IPS DF 6.9 (cell line): ENCODE measurements at places on chromosomes 12 and 14.

DNA sequence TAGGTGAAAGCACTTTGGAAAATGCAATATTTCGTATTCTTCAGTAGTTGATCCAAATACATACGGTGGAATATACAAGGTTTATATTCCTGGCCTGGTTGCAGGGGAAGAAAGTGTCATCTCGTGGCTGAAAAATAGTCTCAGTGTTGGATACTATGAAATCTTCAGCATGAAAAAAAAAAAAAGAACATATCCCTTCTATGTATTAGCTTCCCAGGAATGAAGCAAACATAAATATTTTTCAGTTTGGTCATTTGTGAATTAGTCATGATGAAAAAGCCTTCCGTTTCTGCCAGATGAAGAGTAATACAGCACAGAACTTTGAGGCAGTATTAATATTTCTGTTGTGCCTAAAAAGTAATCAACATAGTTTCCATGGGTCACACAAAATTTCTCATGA, 36.7 kb downstream of the FLRT2 start:
- H3K27me3 ChIP-seq: no peaks in the 10 kb centered on the region
- H3K4me3 ChIP-seq: no peak overlapping the region
- H3K36me3 ChIP-seq: no peaks in the 10 kb centered on the region
- peaks cover 4% of the 10 kb centered on the region for H3K4me1 ChIP-seq
- DNase-seq: no peak
- H3K27ac ChIP-seq: no peak overlapping the region

- no peaks in the 10 kb centered on the region for H3K4me1 ChIP-seq
- peak; percentile 76 for DNase-seq
- H3K27ac ChIP-seq: no peak overlapping the region
- peak overlapping the region; percentile 67; the same call in 1 of the 2 replicates for H3K4me3 ChIP-seq
- no peaks in the 10 kb centered on the region for H3K27me3 ChIP-seq
These were observed 13.3 kb upstream of the MAP3K9 start for GRCh38 chr14:70822530-70823185.

DNA sequence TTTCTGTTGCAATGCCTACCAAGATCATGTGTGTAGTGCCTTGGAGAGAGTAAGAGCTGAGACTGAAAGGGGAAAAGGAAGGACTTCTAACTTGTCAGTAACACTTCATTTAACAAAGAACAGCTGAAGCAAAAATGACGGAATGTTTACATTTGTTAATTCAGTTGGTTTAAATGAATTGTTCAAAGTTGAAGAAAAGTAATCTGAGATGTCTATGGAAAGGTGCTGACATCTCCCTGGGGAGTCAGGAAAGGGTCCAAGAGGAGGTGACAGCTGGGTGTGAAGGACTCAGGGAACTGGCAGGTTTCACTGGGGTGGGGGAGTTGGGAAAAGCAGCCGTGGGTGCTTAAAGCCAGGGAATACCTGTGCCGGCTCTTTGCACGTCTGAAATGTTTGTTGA, 7.9 kb downstream of the TMEM63C start:
- H3K27me3 ChIP-seq: no peaks in the 10 kb centered on the region
- no peak for DNase-seq
- no peaks in the 10 kb centered on the region for H3K36me3 ChIP-seq
- H3K4me1 ChIP-seq: peaks cover 2% of the 10 kb centered on the region; the same call in 1 of the 2 replicates
- no peak overlapping the region for H3K4me3 ChIP-seq

DNA sequence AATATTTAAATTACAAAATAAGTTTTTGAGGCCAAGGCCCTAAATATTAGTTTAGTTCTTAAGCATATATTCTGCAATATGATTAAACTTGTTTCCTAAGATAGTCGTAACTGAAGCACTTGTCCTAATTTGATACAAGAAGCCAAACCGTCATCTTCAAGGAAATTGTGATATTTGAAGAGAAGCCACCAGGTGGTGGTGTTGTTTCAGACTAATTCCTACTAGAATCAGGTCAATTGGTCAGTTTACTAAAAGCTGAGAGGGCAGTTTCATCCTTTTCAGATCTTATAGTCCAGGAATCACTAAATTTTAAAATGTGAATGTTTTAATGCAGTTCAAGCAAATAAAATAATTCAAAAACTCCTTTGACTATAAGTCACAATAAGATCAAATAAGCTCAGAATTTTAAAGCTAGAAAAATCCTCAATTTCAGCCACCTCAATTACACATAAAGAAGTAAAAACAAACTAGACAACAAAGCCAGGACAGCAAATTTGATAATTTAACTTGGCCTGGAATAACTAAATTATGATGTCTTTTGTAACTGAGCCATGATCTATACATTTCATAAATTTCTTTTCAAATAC, 7.1 kb upstream of the ARL1 start:
- DNase-seq: no peak
- no peaks in the 10 kb centered on the region for H3K4me1 ChIP-seq

- no peaks in the 10 kb centered on the region for H3K4me1 ChIP-seq
- H3K36me3 ChIP-seq: peaks cover 21% of the 10 kb centered on the region; the same call in 1 of the 2 replicates
- no peak overlapping the region for H3K4me3 ChIP-seq
- H3K27ac ChIP-seq: no peak overlapping the region
- DNase-seq: no peak
These were observed 25.5 kb upstream of the SNAPC1 start for GRCh38 chr14:61736751-61737150.

- no peak overlapping the region for H3K27ac ChIP-seq
- no peaks in the 10 kb centered on the region for H3K27me3 ChIP-seq
- H3K36me3 ChIP-seq: no peaks in the 10 kb centered on the region
- DNase-seq: no peak
- H3K4me3 ChIP-seq: no peak overlapping the region
These were observed 24.6 kb upstream of the BATF start for GRCh38 chr14:75497701-75498100.

- H3K4me3 ChIP-seq: no peak overlapping the region
- H3K27me3 ChIP-seq: no peaks in the 10 kb centered on the region
- no peaks in the 10 kb centered on the region for H3K36me3 ChIP-seq
- H3K27ac ChIP-seq: no peak overlapping the region
These were observed 449.1 kb upstream of the SOX5 start for GRCh38 chr12:24398605-24399004.

GRCh38 chr14:106802413-106803364, 1276.3 kb downstream of the TMEM121 start:
- H3K36me3 ChIP-seq: no peaks in the 10 kb centered on the region
- no peak overlapping the region for H3K27ac ChIP-seq
- H3K4me1 ChIP-seq: no peaks in the 10 kb centered on the region

DNA sequence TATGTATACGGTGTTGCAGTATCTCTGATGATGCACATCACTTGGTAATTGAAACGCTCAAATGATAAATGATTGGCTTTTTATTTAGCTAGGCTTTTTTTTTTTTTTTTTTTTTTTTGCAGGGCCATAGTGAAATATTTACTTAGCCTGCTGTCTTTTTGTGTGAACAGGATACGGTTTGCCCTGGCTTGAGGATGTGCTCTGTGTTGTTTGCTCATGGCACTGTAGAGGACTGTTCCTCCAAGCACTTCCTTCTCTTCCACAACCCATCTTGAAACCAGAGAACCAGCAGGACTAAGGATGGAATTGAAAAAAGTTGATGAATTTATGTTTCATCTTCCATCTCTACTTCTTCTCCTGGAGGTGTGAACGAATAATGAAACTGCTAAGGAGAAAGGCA, 15.5 kb upstream of the SSPN start:
- no peak overlapping the region for H3K4me3 ChIP-seq
- DNase-seq: no peak
- H3K36me3 ChIP-seq: no peaks in the 10 kb centered on the region
- no peaks in the 10 kb centered on the region for H3K27me3 ChIP-seq

DNA sequence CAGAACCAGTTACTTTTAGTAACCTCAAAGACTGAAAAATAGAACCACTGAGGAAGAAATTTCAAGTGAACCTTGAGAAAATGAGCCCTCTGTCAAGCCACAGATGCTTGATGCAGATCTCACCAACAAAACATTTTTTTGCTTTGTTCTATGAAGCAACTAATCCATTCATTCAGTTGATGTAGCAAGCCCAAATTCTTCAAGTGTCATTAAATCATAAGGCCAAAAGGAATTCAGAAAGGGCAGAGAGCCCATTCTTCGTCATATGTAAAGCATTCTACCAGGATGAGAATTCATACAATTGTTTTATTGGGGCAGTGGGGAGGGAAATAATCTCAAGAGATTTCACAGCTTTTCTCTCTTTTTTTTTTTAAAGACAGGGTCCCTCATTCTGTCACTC, 218.0 kb upstream of the RGS6 start:
- no peak for DNase-seq
- H3K4me3 ChIP-seq: no peak overlapping the region
- no peak overlapping the region for H3K27ac ChIP-seq
- H3K36me3 ChIP-seq: no peaks in the 10 kb centered on the region; the same call in 1 of the 2 replicates
- H3K27me3 ChIP-seq: no peaks in the 10 kb centered on the region

- no peaks in the 10 kb centered on the region for H3K36me3 ChIP-seq
- H3K27me3 ChIP-seq: no peaks in the 10 kb centered on the region
- no peaks in the 10 kb centered on the region for H3K4me1 ChIP-seq
- DNase-seq: no peak
- H3K4me3 ChIP-seq: no peak overlapping the region
These were observed 519.8 kb upstream of the TMPO start for GRCh38 chr12:97995559-97995958.

DNA sequence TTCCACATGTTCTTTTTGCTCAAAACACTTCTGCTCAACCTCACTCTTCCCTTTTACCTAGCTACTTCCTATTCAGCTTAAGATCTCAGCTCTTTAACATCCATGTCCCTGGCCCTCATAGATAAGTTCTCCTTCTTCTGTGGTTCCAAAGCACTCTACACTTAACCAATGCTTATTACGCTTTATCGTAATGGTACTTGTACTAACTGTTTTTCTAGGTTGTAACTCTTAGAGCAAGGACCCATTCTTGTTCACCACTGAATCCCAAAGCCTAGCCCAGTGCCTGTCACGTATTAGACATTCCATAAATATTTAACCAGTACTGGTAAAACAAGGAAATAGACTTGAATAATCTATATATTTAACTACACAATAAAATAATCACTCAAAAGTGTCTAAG, 5.3 kb downstream of the SLC41A2 start:
- H3K27ac ChIP-seq: no peak overlapping the region
- peaks cover 2% of the 10 kb centered on the region; the same call in 1 of the 2 replicates for H3K27me3 ChIP-seq
- no peak for DNase-seq
- H3K36me3 ChIP-seq: no peaks in the 10 kb centered on the region

DNA sequence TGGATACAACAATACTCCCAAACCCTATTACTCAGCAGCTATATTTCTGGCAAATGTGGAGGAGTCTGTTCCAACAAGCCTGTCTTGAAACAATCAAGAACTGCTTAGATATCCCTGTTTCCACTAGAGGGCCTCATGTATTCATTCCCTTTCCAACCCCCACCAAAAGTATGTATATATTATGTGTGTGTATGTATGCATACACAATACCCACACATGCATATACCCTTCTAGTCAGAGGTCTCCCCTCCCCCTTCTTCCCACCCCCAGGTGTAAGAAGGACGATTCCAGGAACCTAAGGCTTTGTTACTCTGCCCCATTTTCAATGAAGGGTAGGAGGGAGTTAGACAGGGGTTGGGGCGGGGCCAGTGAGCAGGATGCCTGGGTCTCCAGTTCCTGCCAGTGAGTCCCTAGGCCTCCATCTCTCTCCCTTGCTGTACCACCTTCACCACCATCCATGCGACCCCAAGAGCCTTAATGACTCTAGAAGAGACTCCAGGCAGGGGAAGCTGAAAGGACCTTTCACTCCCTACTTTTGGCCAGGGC, at the start of gene DGKA:
DGKA (plus strand) TSS at position 392 of the 546 bp plus-strand sequence. CDS start 5,342 bp downstream, outside the sequence.
- no peak for DNase-seq
- H3K27me3 ChIP-seq: no peaks in the 10 kb centered on the region
- peaks cover 5% of the 10 kb centered on the region for H3K4me1 ChIP-seq
- H3K27ac ChIP-seq: no peak within 1 kb of the TSS

DNA sequence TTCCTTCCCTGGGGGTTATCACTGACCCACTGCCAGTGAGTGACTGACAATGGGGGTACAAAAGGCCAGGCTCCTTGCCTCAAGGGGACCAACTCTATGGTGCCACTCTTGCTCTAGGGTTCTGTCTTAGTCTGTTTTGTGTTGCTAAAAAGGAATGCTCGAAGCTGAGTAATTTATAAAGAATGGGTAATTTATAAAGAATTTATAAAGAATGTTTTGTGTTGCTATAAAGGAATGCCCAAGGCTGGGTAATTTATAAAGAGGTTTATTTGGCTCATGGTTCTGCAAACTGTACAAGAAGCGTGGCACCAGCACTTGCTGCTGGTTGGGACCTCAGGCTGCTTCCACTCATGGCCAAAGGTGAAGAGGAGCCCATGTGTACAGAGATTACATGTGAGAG, 15.8 kb upstream of the RASSF8 start:
- H3K36me3 ChIP-seq: no peaks in the 10 kb centered on the region
- DNase-seq: no peak
- no peak overlapping the region for H3K27ac ChIP-seq
- no peak overlapping the region for H3K4me3 ChIP-seq
- H3K27me3 ChIP-seq: no peaks in the 10 kb centered on the region

DNA sequence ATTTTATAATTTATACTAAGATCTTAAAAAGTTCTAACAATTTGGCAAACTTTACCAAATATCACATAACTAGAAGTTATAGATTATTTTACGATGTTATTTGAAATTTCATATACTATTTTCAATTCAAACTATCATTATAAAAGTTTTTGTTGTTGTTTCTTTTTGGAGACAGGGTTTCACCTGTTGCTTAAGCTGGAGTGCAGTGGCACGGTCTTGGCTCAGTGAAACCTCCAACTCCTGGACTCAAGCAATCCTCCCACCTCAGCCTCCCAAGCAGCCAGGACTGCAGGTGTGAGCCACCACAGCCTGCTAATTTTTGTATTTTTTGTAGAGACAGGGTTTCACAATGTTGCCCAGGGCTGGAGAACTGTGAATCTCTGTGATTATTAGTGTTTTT, 87.8 kb downstream of the SPPL3 start:
- no peaks in the 10 kb centered on the region for H3K27me3 ChIP-seq
- no peak for DNase-seq
- H3K27ac ChIP-seq: no peak overlapping the region
- no peak overlapping the region for H3K4me3 ChIP-seq

GRCh38 chr14:38770251-38770650, 332.8 kb downstream of the SEC23A start:
- no peaks in the 10 kb centered on the region for H3K4me1 ChIP-seq
- no peaks in the 10 kb centered on the region for H3K36me3 ChIP-seq
- no peak for DNase-seq
- no peaks in the 10 kb centered on the region for H3K27me3 ChIP-seq
- no peak overlapping the region for H3K4me3 ChIP-seq

- peaks cover 2% of the 10 kb centered on the region; the same call in 1 of the 2 replicates for H3K4me1 ChIP-seq
- H3K4me3 ChIP-seq: no peak overlapping the region
- DNase-seq: no peak
- H3K27me3 ChIP-seq: no peaks in the 10 kb centered on the region
- no peaks in the 10 kb centered on the region for H3K36me3 ChIP-seq
These were observed 13.2 kb downstream of the DTX1 start for GRCh38 chr12:113069751-113070116.

DNA sequence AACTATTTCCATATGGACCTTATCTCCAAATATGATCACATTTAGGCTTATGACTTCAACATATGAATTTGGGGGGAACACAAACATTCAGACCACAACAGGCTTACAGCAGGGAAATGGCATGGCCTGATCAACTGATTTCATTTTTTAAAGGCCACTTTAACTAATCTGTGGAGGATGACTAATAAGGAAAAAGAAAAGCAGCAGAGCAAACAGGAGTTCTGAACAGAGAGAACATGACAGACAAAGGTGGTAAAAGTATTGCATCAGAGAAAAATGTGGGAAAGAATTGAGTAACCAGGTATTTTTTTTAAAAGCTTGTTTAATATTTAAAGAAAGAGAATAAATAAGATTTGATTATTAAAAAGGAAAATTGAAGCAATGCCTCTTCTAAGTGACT, 366.1 kb upstream of the TMPO start:
- no peak overlapping the region for H3K4me3 ChIP-seq
- no peak overlapping the region for H3K27ac ChIP-seq
